Stimulated activated CD4-positive, alpha-beta T cell treated with anti-CD3 and anti-CD28 coated beads, Interleukin-1b, Interleukin-23, amount 100 ng/mL, for 1 hour (primary cell): ENCODE measurements at places on chromosomes 2 and 18.

GRCh38 chr2:100228415-100228814 is 86.0 kb upstream of the AFF3 start:
- no peak for DNase-seq

DNA sequence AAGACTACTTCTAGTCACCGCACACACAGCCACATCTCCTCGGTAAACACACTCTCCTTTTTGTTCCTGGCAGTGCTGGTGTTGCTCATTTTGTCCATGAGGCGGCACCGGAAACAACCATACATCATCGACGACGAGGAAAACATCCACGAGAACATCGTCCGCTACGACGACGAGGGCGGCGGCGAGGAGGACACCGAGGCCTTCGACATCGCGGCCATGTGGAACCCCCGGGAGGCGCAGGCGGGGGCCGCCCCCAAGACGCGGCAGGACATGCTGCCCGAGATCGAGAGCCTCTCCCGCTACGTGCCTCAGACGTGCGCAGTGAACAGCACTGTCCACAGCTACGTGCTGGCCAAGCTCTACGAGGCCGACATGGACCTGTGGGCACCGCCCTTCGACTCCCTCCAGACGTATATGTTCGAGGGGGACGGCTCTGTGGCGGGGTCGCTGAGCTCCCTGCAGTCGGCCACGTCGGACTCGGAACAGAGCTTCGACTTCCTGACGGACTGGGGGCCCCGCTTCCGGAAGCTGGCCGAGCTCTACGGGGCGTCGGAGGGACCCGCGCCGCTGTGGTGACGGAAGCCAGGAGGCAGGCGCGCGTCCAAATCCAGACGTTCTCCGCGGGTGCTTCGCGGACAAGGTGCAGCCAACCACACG is 221.0 kb downstream of the CDH20 start:
- DNase-seq = no peak

GRCh38 chr2:221895366-221896121 is 323.4 kb upstream of the EPHA4 start:
- DNase-seq = no peak

DNA sequence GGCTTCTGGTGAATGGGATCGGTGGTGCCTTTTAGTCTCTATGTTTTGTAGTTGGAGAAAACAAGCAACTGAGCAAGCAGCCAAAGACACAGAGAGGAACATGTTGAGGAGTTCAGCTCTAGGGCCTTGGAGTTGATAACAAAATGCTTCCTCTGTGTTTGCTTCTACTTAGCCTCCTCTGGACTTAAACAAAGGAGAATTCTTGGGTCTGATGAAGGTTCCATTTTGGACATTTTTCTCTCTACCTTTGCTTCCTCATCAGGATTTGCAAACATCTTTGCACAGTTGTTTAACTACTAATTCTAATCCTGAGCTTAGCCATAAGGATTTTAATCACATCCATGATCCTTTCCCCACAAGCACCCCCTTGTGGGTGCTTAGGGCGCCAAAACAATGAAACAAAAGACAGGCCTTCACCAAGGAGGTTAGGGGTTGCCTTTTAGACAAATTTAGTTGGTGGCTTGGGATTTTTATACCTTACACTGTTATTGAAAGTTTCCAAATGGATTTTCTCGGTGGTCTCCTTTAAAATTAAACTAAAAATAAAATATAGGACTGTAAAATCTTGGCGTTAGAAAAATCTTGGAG is 148.5 kb upstream of the SATB2 start:
- no peak for DNase-seq

- no peak for DNase-seq
Observed at GRCh38 chr2:181574321-181574720, 82.6 kb downstream of the CERKL start.

DNA sequence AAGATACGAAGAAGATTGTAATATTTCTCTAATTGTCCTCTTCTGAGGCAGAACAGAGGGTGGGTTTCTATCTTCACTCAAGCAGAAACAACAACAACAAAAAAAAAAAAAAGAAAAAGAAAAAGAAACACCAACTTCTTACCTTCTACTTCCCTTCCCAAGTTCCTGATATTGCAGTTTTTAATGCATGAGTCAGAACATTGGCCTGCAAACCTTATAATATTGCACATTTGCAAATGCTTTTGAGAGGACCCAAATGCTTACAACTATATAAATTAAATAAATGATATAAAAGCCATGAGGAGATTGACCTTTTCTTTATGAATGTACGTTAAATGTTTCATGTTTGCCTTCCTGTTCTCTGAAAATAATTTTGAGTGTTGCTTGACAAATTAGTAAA is 37.3 kb downstream of the PAX3 start:
- DNase-seq = no peak

GRCh38 chr2:98937906-98938305 is 1.9 kb upstream of the CRACDL start:
- no peak for DNase-seq

- no peak for DNase-seq
Observed at GRCh38 chr2:157786663-157787363, 89.3 kb downstream of the ACVR1 start.

GRCh38 chr2:69177785-69178636 is 165.0 kb downstream of the ANTXR1 start:
- DNase-seq = no peak

DNA sequence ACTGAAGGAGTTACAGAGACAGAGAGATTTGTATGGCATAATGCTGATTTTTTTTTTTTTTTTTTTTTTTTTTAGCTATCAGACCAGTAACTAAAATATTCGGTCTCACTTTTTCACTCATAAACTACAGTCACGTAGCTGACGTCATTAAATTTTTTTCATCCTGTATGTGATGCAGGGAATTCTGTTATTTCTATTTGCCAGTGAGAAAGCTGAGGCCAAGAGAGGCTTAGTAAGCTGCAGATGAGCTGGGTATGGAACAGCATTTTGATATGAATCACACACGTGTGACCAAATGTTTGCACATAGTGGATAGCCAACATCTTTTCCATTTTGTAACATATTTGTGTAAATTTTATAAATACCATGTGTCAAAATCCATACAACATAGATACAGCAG is 79.1 kb upstream of the EPB41L3 start:
- no peak for DNase-seq

DNA sequence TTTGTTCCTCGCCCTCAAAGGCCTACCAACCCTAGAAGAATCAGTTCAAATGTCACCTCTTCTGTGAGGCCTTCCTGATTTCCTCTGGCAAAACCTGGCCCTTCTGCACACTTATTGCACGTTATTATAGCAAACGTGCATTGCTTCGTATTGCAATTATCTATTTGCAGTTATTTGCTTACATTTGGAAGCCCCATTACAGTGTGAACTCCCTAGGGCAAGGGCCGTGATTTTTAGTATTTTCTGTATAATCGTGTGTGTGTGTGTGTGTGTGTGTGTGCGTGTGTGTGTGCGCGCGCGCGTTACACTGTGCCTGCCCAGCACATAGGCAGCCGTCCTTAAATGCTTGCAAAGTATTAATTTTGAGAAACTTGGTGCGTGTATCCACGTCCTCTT is 460 bp upstream of the SEMA4F start:
- no peak for DNase-seq

DNA sequence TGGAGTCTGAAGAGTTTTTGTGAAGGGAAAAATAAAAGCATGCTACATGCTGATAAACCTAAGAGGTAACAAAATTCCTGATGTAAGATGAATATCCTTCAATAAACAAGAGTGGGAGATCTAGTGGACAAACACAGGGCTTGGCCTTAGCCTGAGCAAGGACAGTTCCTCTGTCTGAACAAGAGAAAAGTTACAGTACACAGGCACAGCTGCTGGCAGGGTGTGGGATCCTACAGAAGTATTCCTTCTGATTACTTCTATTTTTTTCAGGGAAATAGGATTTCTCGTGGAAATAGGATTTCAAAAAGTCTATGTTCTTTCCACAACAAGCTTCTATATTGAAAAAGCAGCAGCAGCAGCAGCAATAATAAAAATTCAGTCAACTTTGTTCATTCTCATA is 54.1 kb downstream of the NBAS start:
- DNase-seq = no peak

DNA sequence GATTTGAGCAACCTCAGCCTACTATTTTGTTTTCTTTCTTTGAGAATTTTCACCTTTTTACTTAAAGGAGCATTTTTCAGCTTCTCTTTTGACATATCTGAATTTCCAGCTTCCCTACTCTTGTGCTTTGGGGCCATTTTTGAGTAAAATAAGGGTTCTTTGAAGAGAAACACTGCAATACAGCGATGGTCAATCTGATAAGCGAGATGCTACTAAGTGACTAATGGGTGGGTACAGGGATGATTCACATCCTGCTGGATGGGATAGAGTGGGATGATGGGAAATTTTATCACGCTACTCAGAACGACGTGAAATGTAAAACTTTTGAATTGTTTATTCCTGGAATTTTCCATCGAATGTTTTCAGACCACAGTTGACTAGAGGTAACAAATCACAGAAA is 211.5 kb downstream of the TMEM247 start:
- no peak for DNase-seq

DNA sequence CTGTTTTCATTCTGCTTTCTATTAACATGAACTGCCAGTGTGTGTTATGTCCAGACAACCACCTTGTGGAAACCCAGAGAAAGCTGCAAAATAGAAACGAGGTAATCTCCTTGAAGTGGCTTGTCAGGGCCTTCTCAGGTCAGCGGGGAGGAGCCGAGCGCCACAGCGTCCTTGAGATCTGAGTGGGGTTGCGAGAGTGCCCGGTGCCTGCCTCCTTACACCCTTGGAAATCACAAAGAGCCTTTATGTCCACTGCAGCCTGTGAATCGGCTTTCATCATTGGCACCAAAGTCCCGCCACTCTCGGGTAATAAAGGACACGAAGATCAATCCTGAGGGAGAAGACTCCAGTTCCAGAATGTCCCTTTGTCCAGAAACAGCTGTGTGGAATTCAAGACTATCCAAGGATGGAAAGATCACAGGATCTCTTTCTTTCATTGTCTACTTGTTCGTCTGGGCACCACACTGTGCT is 135.2 kb downstream of the HRH4 start:
- DNase-seq = no peak

GRCh38 chr18:76981396-76981968 is 151.1 kb downstream of the MBP start:
- no peak for DNase-seq

DNA sequence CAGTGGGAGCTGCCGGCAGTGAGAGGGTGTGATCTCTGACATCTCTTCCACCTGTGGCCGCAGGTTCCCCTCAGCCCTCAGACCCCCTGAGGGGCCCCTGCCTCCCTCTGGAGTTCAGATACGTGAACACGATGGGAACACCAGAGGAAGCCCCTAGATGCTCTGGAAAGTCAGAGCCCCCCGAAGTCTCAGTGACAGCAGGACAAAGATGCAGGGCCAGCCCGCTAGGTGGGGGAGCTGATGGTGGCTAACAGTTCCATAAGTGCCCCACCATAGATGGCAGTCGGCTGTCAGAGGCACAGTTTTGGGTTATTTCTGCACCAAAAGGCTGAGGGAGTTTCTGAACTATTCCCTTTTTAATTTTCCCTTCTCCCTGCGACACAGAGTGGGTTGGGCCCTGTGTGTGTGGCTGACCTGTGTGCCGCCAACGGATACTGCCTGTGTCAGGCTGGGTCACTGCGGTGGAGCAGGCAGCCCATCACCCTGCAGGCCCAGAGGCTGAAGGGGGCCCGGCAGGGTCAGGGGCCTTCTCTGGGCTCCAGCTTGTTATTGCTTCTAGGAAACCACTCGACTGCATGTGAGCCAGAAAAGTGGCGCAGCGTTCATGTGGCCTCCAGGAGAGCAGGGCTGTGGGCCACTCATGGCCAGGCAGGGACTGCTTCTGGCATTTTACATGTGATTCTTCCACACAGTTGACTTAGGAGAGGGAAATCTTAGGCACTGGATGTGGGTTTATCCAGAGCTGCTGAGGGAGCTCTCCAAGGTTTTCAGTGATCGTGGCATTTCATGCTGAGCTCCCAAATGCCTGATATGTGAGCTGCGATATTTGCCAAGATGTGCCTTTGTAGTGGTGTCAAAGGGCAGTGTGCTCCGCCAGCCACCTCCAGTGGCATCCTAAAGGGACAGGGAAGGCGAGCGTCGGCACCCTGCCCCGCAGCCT is 225.1 kb downstream of the SH3RF3 start:
- DNase-seq = no peak

DNA sequence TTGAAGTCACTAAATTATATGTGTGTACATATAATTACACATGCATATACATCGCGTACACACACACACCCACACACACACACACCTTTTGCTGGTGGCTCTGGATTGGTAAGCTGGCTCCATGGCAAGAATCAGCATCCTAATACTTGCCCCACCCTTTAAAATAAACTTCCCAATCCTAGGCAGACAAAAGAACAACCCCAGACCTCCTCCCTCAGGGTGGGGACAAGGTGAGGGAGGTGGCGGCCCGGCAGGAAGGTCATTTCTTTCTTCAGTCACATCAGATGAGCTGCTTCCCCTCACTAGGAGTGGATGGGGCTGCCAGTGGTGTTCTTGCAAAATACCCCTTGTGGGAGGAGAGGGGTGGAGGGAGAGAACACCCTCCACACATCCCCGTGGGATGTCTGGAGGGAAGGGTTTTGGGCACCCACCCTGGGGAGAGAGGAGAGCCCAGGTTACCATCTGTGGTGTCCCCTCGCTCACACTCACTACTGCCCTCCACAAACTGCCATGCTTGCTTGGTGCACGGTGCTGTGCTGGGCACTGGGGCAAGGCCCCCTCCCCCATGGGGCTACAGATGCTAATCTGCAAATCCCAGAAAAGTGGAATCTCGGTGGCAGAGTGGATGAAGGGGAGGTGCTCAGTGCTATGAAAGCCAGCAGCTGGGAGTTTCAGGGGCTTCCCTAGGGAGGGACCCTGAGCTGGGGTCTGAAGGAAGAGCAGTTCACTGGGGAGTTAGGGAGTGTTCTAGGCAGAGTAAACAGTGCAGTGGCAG is 64.0 kb downstream of the ODC1 start:
- no peak for DNase-seq

DNA sequence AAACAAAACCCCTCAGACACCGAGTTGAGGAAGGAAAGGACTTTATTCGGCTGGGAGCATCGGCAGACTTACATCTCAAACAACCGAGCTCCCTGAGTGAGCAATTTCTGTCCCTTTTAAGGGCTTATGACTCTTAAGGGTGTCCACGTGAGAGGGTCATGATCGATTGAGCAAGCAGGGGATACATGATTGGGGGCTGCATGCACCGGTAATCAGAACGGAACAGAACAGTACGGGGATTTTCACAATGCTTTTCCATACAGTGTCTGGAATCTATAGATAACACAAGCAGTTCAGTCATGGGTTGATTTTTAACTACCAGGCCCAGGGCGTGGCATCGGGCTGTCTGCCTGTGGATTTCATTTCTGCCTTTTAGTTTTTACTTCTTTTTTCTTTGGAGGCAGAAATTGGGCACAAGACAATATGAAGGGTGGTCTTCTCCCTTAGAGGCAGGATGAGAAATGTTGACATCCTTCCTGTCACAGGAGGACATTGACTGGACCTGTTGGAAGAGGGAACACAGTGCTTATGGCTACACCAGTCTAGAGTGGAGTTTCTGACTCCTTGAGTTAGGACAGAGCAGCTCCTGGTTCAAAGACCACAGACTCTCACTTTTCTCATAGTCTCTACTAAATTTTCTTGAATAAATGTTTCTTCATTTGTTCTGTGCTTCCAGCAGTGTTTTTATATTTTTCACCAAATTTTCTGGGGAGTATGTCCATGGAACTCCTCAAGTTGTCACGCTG is 35.8 kb downstream of the SPOPL start:
- DNase-seq = no peak
